ENCODE measurements at places on chromosomes 11 and 22.

GRCh38 chr11:70517988-70518907, 119.9 kb downstream of the CTTN start:
- ATAC-seq, result no peak

DNA sequence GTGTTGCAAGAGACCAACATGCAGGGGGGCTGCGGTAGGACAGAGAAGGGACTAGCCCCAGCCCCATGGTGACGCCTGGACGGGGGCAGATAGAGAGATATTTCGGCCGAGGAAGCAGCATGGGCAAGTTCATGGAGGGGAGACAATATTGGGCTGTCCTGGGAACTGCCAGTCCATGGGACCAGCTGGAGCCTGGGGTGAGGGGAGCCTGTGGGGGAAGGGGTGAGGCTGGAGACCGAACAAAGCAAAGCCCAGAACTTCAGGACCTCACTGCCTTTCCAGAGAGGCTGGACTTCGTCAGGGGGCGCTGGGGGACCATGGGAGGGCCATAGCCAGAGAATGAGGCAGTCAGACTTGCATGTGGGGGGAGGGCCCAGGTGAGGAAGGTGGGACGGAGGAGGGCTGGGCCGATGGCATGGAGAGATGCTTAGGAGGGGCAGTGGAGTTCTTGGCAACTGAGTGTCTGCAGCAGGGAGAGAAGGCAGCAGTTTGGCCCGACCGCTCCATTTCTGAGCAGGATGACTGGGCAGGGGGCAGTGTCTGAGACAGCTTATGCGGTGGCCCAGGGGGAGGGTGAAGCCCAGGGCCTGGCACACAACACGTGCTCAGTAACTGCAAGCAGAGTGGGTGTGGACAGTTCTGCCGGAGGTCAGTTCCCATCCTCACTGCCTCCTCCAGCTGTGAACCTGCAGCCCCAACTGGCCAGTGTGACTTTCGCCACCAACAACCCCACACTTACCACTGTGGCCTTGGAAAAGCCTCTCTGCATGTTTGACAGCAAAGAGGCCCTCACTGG, 712 bp downstream of the UPK3A start:
- no peak for ATAC-seq

- no peak for ATAC-seq
Measured at GRCh38 chr11:7278314-7278917, 26.7 kb downstream of the SYT9 start.

DNA sequence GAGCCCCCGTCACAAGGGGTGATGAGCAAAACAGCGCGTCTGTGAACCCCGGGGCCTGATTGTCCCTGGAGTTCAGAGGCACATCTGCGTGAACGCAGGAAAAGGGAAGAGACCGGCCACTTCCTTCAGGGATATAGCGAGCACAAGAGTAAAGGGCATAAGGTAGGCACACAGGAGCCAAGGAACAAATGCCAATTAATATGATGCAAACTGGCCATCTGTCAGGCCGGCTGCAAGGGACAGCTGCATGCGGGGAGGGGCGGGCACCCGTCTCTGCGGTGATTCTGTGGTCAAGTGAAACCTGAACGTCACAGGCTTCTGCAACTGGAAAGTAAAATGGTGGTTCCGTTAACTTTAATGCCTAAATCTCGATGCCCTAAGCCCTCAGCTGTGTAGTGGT, 64.7 kb downstream of the TRIM29 start:
- ATAC-seq, result no peak

DNA sequence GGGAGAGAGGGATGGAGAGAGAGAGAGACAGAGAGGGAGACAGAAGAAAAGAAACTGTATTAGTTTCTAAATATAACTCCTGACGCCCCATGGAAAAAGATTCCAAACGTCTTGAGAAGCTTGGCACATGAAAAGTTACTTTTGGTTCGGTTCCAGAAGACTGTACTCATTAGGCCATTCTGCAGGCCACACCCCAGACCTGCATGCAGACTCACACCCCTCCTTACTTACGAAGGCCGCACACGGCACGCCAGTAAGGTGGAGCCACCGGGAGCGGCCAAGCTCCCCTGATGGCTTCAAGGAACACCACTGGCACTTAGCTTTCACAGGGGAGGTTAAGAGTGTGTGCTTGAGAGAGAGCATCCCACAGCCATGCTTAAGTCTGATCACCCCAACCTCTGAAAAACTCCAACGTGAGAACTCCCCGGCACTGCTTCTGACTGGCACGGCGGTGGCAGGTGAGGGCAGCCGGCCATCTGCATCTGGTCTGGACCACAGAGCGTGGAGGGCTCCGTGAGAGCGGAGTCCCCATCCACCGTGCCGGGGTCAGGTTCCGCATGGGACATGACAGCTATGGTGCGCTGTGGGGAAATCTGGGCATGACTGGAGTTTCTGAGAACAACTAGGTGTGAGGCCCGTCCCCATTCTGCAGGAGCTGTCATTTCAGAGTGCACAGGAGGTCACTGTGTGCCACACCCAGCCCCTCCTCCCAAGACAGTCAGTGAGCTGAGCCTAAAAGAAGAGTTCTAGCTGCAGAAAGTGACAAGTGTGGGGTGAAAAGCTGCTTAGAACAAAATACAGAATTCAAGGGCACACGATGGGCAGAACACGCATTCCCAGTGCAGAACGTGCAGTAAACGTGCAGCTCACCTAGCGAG, 62.4 kb downstream of the MYH9 start:
- ATAC-seq, result no peak

DNA sequence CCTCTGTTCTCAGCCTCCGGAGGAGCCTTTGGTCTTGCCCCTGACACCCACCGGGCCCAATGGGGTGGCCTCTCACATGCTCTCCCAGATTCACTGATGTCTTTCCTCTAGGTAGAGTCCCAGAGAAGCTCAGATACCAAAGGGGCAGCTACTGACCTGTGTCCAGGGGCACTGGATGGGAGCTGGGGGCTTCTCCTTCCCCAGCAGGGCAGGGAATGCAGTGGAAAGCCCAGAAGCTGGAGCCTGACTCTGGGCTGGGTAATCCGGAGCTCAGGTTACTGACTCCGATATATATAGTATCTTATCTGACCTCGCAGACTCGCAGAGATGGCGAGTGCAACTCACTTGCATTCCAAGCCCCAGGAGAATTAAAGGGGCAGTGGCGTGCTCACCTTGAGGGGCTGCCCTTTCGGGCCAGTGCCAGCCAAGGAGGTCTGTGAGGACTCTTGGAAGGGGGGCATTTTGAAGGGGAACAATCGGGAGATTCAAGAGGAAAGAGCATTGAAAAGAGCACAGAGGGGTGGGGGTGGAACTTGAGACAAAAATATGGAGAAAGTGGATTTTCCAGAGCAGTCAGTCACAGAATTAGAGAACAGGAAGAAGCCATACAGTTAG, 2.5 kb downstream of the USP2 start:
- no peak for ATAC-seq

DNA sequence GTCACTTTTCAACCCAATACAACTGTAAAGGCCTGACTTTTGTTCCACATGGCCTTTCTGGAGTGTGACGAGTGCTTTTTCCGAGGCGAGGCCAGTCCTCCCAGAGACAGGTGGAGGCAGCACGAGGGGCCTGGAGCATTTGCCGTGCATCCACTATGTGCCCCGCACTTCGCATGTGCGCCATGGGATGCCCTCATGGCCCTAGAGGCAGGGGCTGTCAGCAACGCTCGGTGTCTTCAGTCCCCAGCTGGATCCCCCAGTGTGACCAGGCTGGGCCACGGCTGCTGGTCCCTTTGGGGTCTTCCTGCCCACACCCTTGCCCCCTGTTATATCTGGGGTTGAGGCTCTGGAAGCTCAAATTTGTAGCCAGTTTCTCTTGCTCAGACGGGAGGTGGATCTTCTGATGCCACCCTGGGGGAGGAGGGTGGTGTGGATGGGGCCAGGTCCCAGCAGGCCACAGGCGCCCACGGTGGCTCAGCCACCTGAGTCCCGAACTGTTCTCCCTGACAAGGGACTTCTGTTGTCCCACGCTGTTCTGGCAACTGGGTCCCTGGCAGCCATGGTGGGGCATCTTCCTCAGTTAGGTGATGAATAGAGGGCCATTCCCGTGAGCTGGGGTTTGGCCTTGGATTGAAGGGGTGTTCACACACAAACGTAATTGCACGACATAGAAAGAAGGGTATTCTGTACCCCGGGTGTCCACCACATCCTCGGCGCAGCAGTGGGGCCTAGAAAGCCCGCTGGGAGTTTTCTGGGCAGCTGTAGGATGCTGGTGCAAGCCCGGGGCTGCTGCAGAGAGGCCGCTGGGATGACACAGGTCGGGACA, 100.9 kb downstream of the CTTN start:
- no peak for ATAC-seq

DNA sequence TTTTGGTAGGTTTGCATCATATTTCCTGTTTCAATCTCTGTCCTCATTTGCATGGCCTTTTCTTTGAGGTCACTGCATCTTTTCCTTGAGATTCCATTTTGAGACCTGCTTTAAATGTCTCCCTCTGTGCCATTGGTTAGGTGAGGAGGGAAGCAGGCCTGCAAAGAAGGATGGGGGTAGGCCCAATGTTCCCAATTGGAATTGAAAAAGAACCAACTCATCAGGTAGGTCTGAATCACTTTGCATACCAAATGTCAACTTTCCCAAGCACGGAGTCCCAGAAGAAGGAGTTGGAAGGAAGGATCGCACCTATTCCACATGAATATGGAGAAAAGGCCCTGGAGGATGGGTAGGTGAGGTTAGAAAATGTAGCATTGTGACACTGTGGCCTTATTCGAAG, 318.5 kb downstream of the BLID start:
- ATAC-seq, result no peak

- no peak for ATAC-seq
Measured at GRCh38 chr11:128420951-128421350, 166.4 kb downstream of the ETS1 start.

DNA sequence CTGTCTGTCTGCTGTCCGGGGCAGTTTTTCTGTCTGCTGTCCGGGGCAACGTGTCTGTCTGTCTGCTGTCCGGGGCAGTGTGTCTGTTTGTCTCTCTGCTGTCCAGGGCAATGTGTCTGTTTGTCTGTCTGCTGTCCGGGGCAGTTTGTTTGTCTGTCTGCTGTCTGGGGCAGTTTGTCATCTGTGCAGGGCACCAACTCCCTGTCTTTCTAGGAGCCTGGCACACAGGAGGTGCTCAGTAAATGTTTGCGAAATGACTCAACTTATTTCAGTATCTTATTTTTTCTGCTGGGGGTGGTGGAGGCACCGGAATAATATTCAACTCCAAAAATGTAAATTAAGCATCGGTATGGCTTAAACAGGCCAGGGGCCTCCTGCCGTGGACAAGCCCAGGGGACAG, 12.0 kb upstream of the TTLL12 start:
- ATAC-seq, result no peak

DNA sequence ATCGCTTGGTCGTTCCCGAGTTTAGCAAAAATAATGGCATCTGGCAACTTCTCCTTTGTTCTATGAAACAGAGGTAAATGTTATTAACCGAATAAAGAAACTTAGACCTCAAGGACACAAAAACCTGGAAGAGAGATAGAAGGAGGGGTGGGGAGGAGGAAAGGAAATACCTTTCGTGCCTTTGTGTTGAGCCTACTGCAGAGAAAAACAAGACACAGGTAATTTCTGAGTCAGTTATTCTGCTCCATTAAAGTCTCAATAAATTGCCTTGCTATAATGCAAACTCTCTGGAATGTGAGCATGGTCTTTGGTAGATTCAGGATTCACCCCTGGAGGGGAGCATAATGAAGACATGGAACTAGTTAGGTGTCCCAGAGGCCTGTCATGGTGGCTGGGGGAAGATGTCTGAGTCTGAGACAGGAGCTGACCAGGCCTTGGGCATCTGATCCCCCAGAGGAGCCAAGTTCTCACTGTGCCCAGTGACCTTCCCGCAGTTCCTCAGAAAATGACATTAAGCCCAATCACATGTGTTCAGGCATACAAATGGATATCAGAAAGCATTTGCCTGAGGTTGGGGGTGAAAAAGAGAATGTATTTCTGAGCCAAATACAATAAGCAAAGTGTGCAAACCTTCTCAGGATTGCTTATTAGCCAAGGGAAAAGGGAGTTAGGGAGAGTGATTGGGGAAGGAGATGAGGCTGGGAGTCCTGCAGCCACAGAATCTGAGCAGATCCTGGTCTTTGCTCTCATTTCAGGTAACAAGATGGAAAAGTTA, 72.6 kb upstream of the CADM1 start:
- ATAC-seq, result no peak

DNA sequence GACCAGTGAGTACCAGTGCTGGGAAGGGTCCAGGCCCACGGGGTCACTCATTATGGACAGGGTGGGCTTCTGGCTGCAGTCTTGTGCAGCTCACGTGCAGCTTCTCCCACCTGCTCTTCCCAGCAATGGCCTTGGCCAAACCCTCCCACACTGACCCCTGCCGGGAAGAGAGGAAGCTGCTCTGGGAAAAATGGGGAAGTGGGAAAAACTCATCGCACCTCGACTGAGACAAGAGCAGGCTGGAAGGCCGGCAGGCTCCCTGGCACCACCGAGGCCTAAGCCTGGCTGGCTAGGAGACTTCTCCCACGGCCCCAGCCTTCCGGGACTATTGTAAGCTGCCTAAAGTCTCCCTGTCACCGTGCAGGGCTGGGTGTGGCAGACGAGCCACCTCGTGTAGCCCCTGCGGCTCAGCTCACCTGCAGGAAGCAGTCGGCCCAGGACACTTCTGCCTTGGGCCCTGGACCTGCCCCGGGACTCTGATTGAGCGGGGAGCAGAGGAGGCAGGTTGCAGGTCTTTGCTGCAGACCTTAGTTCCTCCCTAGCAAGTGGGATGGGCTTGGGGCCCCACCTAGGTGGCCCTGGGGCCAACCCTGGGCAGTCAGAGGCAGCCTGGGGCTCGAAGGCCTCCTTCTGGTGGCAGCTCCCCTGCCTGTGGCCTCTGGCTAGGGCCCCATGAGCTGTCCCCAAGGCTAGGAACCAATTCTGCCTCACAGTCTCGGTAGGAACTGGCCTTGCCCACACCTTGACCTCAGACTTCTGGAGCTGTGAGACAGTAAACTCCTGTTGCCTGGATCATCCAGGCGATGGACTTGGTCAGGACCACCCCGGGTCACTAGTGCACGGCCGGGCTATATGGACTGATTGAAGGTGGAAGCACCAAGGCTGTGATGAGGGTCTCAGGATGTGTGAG, 23.1 kb downstream of the MRGPRG start:
- ATAC-seq, result no peak

- ATAC-seq, result no peak
Measured at GRCh38 chr11:132519241-132519815, 1013.0 kb downstream of the OPCML start.

DNA sequence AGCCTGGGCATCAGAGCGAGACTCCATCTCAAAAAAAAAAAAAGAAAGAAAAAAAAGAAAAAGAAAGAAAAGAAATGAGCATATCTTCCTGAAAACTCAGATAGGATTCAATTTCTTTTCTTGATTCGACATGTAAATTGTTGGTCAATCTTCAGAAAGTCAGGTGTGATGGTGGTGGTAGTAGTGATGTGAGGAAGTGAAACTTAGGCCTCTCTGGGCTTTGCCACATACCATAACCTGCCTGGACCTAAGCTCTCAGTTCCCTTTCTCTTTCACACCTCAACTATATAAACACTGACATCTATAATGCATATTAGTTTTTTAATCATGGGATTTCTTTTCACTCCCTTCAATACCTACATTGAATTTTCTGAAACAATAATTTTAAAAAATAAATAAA, 98.0 kb upstream of the TBCEL start:
- no peak for ATAC-seq
